NCI-H2171 treated with DMSO at 0.1 percent for 48 hours (cell line): ENCODE measurements at places on chromosomes 2 and 18.

DNA sequence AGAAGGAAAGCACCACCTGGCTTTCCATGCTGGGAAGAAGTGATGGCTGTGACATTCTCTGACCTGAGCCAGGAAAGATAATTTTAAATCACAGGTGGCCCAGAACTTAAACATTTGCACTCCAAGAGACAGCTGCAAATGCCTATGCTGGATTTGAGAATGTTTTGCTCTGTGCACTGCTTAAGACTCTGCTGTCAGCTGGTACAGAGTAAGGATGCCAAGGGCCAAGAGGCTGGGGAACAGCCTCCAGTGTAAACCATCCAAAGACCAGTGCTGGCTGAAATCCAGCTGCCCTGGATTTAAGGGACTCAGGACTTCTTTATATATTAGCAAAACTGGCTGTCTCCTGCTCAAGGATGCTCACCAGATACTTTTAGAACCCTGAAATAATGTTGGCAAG, 3.9 kb downstream of the HOXD8 start:
- no peak for DNase-seq

GRCh38 chr18:26662996-26663395, 114.6 kb upstream of the KCTD1 start:
- no peak for DNase-seq

- DNase-seq, result no peak
These were observed 220.0 kb downstream of the SMAD2 start for GRCh38 chr18:47710451-47710850.

DNA sequence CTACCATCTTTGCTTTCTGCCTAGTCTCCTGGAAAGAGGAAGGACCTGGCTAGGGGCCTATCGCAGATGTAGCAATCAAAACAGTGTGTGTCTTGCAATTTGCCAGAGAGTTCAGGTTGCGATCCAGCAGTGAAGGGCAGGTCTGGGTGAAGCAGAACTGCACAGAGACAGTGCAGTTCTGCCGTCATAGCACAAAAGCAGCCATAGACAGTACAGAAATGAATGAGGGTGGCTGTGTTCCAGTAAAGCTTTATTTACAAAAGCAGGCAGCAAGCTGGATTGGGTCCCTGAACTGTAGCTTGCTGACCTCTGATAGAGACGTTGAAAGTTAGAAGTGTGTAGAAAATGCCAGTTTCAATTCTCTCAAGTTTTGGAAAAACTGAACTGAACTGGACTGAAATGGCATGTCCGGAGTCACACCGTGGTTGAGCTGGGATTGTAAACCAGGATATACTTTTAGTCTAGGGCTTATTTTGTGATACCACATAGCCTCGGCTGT, 186.8 kb downstream of the LTBP1 start:
- DNase-seq, result no peak

GRCh38 chr2:157786663-157787363, 89.3 kb downstream of the ACVR1 start:
- DNase-seq, result peak; percentile 92

- DNase-seq, result no peak
These were observed 154.3 kb downstream of the TMEM163 start for GRCh38 chr2:134564549-134564948.

GRCh38 chr2:218298314-218298875, 6.1 kb upstream of the TMBIM1 start:
- no peak for DNase-seq

DNA sequence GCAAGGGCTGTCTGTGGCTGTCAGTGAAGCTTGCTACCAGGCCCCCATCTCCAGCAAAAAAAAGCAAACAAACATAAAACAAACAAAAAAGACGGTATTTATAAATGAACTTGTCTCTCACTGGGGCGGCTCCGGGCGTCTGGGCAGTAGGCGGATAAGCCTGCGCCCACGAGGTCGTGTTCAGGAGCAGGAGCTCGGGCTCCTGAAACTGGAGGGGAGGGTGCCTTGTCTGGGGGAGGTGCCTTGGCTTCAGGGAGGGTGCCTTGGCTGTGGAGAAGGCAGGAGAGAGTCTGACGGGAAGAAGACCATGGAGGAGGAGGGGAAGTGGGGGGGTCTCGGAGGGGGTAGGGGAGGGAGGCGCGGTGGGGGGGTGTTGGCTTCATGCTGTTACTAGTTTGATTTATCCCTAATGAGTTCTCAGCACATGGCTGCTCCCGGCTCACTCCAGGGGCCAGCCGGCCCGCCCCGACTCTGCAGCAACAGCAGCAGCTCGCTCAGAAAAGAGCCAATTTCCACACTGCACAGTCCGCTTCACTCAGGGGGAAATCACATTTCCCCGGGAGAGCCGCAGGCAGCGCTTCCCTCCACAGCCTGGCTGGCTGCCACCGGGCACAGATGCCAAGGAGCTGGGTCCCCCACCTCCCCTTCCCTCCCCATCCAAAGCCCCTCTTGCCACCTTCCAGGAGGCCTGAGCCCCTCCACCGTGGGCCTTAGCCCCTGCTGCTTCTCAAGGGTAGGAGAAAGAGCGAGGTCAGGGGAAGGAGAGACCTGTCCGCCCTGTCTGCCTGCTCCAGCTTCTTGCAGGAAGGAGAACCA, 38.7 kb downstream of the PSD4 start:
- peak; percentile 55 for DNase-seq

DNA sequence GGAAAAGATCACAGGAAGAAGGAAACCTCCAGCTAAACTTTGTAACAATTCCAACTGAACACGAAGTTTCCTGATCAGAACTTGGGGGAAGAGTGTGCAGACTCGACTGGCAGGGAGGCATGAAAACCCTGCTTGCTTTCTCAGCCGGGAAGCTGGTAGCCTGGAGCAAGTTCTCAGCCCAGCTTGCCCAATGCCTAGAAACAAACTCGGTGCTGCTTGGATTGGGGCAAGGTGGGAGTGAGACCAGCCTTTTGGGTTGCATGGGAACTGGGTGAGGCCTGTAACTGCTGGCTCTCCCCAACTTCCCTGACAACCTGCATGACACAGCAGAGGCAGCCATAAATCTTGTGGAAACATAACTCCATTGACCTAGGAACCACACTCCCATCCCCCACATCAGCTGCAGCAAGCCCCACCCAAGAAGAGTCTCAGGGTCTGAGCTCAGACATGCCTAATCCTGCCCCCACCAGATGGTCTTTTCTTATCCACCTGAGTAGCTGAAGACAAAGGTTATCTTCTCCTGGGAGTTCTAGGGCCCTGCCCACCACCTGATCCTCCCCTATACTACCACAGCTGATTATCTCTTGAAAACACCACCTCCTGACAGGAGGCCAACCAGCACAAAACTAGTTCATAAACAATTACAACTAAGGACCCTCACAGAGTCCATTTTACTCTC, 1859.7 kb upstream of the CELF4 start:
- peak; percentile 96 for DNase-seq

GRCh38 chr2:15818318-15818753, 122.0 kb upstream of the MYCN start:
- DNase-seq, result no peak

GRCh38 chr2:209425471-209426071, 1.7 kb downstream of the MAP2 start:
- peak; percentile 72 for DNase-seq

DNA sequence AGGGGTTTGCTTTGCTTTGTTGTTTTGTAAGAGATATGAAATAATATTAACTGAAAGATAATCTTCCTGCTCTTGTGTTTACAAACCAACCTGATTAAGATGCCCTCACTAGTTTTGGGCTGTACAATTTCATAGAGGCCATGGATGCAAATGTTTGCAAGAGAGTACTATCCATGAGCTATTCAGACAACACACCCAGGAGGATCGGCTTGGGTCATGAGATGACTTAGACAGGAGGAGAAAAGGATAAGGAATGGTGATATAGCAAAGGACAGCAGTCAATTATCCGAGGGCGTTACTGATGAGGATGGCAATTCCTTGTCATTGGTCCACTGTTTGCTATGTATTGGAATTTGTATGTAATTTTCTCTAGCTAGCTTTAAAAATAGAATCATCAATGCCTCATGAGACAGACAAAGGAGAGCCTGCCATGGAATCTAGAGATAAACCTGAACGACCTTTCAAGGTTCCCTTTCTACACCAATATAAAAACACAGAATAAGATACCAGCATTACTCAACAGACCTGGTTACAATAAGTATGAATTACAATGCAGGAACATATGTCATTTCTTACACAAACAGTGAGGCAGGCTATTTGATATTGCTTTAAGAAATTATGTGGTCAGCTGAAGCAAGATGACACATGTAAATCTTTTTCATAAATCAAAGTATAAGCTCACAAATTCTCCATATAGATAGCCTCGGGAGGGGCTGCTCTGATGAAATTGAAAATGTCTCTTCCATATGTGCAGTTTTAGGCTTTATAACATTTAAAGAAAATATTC, 54.4 kb upstream of the SOS1 start:
- DNase-seq, result peak; percentile 30

DNA sequence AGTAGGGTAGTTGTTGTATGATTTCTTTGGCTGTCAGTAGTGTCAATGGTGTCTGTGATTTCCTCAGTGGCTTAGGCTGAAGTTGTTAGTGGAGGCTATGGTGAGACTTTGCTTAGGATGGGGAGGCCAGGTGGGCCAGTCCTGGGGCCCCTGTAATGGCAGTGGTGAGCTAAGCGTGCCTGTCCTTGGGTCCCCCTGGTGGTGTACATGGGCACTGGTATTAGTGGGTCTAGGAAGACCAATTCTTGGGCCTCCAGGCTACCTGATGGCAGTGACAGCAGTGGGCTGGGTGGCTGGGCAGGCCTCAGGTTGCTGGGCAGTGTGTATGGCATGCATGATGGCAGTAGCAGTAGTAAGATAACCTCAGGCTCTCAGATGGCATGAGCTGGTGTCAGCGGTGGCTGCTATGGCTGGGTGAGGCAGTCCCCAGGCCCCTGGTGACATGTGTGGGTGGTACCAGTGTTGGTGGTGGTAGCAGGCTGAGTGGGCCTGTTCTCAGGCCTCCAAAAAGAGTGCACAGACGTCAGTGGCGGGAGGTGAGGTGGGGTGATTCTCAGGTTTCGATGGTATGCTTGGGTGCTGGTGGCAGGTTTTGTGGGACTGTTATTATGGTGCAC, 103.2 kb downstream of the KLHL14 start:
- DNase-seq, result no peak

- no peak for DNase-seq
These were observed 137.9 kb downstream of the MGAT5 start for GRCh38 chr2:134391751-134392160.
